ENCODE measurements at places on chromosomes 12 and 14.

- no peaks in the 10 kb centered on the region for H3K4me1 ChIP-seq
- H3K4me3 ChIP-seq = no peak overlapping the region
- H3K27me3 ChIP-seq = no peaks in the 10 kb centered on the region
- no peak overlapping the region for H3K27ac ChIP-seq
- H3K36me3 ChIP-seq = no peaks in the 10 kb centered on the region
Measured at GRCh38 chr14:61296719-61297502, 15.8 kb upstream of the TMEM30B start.

GRCh38 chr12:104656921-104657320, 200.2 kb downstream of the CHST11 start:
- H3K4me1 ChIP-seq = no peaks in the 10 kb centered on the region
- H3K36me3 ChIP-seq = no peaks in the 10 kb centered on the region
- DNase-seq = no peak
- no peak overlapping the region for H3K27ac ChIP-seq

DNA sequence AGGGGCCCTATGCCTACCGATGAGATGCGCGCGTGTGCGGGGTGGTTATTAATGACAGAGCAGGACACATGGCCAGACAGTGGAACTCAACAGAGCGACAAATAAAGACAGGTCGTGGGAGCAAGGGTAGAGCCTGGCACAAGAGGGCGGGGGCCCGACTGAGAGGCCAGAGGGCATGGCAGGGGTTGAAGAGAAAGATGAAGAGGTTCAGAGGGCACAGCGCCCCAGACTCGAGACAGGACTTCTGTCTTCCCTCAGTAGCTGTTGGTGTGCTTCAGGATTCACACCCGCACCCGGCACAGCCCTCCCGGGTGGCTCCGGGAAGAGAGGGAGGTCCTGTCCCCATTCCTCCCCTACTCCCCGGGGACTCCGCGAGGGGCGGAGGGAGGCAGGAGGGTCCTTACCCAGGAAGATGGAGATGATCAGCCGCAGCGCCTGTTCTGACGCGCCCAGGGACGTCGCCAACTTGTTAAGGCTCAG, 366 bp downstream of the LPCAT3 start:
- peaks cover 27% of the 10 kb centered on the region for H3K4me1 ChIP-seq
- H3K36me3 ChIP-seq = no peaks in the 10 kb centered on the region
- DNase-seq = no peak

GRCh38 chr12:109948368-109948767, 47.8 kb downstream of the GIT2 start:
- H3K27me3 ChIP-seq = no peaks in the 10 kb centered on the region
- no peak overlapping the region for H3K4me3 ChIP-seq
- H3K36me3 ChIP-seq = peaks cover 21% of the 10 kb centered on the region
- DNase-seq = no peak

GRCh38 chr14:33525626-33526025, 425.2 kb downstream of the EGLN3 start:
- no peak overlapping the region for H3K27ac ChIP-seq
- DNase-seq = no peak
- H3K27me3 ChIP-seq = no peaks in the 10 kb centered on the region
- H3K4me1 ChIP-seq = peaks cover 6% of the 10 kb centered on the region

DNA sequence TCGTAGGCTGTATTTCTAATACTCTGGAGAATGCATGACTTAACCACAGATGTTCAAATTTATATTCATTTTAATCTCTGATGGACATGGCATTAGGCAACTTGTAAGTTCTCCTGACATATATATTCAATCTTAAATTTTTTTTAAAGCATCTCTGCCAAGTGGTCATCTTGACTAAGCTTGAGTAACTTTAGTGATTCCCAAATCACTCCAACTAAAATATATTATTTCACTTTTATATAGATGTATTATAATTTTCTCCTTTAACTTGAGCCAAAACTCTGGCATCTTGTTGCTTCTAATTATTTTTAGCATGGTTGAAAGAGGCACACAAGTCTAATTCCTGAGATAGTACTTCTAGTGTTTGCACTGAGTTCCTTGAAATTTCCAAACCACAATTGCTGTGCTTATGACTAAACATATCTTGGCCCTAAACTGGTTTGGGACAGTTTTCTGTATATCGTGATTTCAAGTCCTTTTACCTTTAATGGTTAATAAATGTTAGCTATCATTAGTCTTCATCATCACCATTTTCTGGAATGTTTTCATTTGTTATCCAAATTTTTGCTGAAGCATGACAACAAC, 8.4 kb downstream of the LRFN5 start:
- no peak overlapping the region for H3K27ac ChIP-seq
- no peak overlapping the region for H3K4me3 ChIP-seq
- H3K27me3 ChIP-seq = peaks cover 3% of the 10 kb centered on the region
- no peak for DNase-seq
- H3K4me1 ChIP-seq = no peaks in the 10 kb centered on the region

GRCh38 chr14:93619176-93619793, 169.0 kb downstream of the PRIMA1 start:
- H3K27me3 ChIP-seq = no peaks in the 10 kb centered on the region
- H3K27ac ChIP-seq = no peak overlapping the region
- no peaks in the 10 kb centered on the region for H3K36me3 ChIP-seq
- H3K4me3 ChIP-seq = no peak overlapping the region
- no peak for DNase-seq

DNA sequence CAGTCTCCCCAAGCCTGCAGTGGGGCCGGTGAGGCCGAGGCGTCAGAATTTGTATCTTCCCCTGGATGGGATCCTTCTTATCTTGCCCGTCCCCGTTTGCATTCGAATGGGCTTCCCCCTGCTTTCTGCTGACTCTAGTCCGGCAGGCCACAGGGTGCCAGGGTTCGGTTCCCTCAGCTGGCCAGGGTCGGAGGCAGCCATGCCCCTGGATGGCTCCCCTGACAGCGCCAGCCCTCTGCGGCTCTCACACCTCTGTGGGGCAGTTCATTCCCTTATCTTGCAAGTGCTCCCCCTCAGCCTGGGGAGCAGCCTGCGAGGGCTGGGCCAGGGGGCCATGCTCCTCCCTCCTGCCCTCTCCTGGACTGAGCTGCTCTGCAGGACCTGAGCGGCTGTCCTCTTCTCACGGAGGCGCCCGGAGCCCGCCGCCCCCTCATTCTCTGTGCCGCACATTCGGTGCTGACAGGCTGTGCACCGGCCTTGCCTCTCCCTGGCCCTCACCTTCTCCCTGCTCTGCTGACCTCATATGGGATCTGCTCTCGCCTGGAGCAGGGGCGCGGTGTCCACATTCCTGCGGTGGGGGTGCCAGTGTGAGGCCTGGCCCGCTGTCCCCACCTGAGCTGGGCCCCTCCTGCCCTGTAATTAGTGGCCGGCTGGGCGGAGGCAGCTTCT, 32.8 kb downstream of the KIF26A start:
- DNase-seq = no peak
- no peak overlapping the region for H3K4me3 ChIP-seq
- peaks cover 10% of the 10 kb centered on the region for H3K4me1 ChIP-seq
- peaks cover 9% of the 10 kb centered on the region for H3K27me3 ChIP-seq
- H3K36me3 ChIP-seq = no peaks in the 10 kb centered on the region

DNA sequence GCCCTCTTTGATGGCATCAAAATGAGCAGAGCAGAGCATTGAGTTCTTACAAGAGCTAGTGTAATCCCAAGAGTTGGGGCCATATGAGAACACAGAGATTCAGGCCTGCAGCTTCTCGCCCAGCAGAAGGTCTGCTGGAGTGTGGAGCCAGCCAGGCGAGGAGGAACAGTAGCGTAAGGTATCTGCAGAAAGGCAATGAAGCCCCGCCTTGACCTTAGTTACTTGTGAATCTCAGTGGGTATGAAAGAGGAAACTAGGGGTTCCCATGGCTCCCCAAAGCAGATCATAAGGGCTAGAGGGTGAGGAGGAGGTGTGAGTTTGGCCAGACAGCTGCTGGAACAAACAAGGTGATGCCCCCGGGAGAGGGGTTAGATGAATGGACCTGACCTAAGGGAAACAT, 49.4 kb downstream of the SLC8A3 start:
- peaks cover 10% of the 10 kb centered on the region for H3K27me3 ChIP-seq
- no peaks in the 10 kb centered on the region for H3K4me1 ChIP-seq
- DNase-seq = no peak
- no peak overlapping the region for H3K27ac ChIP-seq

DNA sequence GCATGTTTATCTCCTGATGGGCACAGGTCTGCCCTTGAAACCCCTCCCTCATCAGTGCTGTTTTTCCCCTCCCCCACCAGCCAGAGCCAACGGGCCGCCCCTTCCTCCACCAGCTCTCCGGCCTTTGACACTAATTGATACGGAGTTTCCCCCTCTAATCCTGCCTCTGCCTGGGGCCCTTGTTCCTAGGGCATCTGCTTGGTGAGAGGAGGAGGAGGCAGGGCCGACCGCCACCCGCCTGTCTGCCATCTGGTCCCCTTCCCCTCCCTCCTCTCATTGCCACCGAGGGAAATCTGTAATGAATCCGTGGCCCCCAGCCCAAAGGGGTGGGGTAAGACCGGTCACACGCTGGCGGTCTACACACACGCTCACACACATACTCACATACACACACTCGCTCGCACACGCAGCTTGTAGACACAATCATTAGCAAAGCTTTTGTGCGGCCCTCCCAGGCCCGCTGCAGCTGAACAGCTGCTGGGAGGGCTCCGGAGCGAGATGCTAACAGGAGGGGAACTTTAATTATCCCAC, 27.4 kb downstream of the SRRM4 start:
- H3K36me3 ChIP-seq = no peaks in the 10 kb centered on the region
- no peaks in the 10 kb centered on the region for H3K27me3 ChIP-seq
- no peak for DNase-seq
- H3K4me1 ChIP-seq = no peaks in the 10 kb centered on the region
- H3K4me3 ChIP-seq = no peak overlapping the region
- no peak overlapping the region for H3K27ac ChIP-seq

GRCh38 chr12:13749389-13749788, 232.0 kb downstream of the GRIN2B start:
- no peak for DNase-seq
- no peaks in the 10 kb centered on the region for H3K4me1 ChIP-seq
- H3K4me3 ChIP-seq = no peak overlapping the region
- H3K27me3 ChIP-seq = no peaks in the 10 kb centered on the region
- H3K36me3 ChIP-seq = no peaks in the 10 kb centered on the region
- no peak overlapping the region for H3K27ac ChIP-seq

DNA sequence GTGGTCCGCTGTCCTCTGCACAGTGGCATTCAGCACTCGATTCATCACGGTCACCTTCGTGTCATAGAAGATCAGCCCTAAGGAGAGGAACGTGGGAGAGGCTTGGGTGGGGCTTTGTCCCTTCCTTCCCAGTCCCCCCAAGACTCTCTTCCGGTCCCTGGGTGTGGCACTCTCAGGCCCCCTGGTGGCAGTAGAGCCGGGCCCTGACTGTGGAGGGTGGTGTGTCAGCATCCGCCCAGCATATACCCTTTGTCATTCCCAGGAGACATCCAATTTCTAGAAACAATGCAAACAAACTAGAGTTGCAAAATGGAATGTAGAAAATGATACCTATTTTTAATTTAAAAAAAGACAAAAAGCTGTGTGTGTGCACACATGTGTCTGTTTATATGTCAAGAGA, 45.0 kb downstream of the TRAFD1 start:
- no peak for DNase-seq
- H3K4me3 ChIP-seq = no peak overlapping the region
- H3K36me3 ChIP-seq = peaks cover 5% of the 10 kb centered on the region
- no peaks in the 10 kb centered on the region for H3K27me3 ChIP-seq

- peak overlapping the region; percentile 93 for H3K27ac ChIP-seq
- H3K27me3 ChIP-seq = no peaks in the 10 kb centered on the region
- H3K4me3 ChIP-seq = peak overlapping the region; percentile 80
- no peak for DNase-seq
- H3K36me3 ChIP-seq = peaks cover 1% of the 10 kb centered on the region
Measured at GRCh38 chr12:77941401-77941800, 110.7 kb downstream of the NAV3 start.

- no peaks in the 10 kb centered on the region for H3K36me3 ChIP-seq
- no peak overlapping the region for H3K4me3 ChIP-seq
- H3K4me1 ChIP-seq = peaks cover 54% of the 10 kb centered on the region
- no peak for DNase-seq
Measured at GRCh38 chr12:50536831-50537537, 32.2 kb downstream of the DIP2B start.

- no peaks in the 10 kb centered on the region for H3K4me1 ChIP-seq
- H3K36me3 ChIP-seq = no peaks in the 10 kb centered on the region
- no peak overlapping the region for H3K27ac ChIP-seq
- DNase-seq = no peak
- H3K27me3 ChIP-seq = no peaks in the 10 kb centered on the region
- no peak overlapping the region for H3K4me3 ChIP-seq
Measured at GRCh38 chr12:6952121-6952862, 1.1 kb downstream of the PTPN6 start.

GRCh38 chr14:63474111-63474510, 69.1 kb downstream of the PPP2R5E start:
- H3K27me3 ChIP-seq = no peaks in the 10 kb centered on the region
- no peak overlapping the region for H3K4me3 ChIP-seq
- no peaks in the 10 kb centered on the region for H3K36me3 ChIP-seq
- DNase-seq = no peak
- peaks cover 30% of the 10 kb centered on the region for H3K4me1 ChIP-seq
- H3K27ac ChIP-seq = peak overlapping the region; percentile 22

DNA sequence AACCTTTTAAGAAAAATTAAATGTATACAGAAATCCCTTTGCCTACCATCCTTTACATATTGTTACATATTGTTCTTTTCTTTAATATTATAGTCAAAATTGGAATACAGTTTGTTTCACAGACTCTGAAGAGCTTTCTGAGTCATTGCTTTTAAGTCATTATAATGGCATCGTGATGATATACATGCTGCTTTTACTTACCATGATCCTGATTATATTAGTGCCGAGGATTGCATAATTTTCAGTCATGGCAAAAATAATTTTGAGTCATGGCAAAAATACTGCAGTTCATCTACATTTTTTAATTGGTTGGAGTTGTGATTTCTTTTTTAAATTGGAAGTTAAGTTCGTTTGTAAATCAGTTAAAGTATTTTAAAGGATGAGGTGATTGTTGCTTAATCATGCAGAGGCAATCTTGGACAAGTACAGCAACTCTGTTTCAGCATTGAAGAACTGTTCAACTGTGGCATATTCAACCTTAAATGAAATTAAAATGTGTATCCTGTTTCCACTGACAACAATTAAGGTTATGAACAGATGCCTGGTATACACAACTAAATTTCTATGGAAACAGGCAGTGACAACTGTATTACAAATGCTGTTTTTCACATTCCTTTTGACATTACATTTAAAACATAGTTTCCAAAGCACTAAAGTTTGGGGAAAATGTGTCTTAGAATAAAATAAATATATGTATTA, 142.3 kb downstream of the PCNX1 start:
- no peaks in the 10 kb centered on the region for H3K27me3 ChIP-seq
- no peak for DNase-seq
- no peak overlapping the region for H3K27ac ChIP-seq
- H3K36me3 ChIP-seq = peaks cover 4% of the 10 kb centered on the region

DNA sequence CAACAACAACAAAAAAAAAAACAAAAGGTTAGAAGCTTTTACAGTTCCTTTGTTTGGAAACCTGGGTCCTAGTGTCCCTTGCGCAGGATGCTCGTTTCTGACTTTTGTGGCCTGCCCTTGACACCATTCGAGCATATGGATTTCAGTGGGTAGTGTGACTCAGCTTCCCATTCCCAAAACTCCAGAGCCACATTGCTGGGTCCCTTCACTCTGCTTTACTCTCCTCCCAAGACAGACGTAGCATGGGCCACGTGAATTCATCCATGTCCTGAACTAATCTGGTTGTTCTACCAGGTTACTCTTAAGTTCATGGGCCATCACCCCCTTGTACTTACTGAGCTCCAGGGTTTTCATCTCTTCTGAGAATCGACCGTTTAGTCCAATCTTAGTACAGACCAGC, 68.0 kb upstream of the MAX start:
- DNase-seq = no peak
- H3K4me1 ChIP-seq = peaks cover 3% of the 10 kb centered on the region
- no peaks in the 10 kb centered on the region for H3K36me3 ChIP-seq
- no peak overlapping the region for H3K27ac ChIP-seq
- no peak overlapping the region for H3K4me3 ChIP-seq
- peaks cover 2% of the 10 kb centered on the region for H3K27me3 ChIP-seq
